ENCODE measurements at places on chromosomes 13 and 19.

DNA sequence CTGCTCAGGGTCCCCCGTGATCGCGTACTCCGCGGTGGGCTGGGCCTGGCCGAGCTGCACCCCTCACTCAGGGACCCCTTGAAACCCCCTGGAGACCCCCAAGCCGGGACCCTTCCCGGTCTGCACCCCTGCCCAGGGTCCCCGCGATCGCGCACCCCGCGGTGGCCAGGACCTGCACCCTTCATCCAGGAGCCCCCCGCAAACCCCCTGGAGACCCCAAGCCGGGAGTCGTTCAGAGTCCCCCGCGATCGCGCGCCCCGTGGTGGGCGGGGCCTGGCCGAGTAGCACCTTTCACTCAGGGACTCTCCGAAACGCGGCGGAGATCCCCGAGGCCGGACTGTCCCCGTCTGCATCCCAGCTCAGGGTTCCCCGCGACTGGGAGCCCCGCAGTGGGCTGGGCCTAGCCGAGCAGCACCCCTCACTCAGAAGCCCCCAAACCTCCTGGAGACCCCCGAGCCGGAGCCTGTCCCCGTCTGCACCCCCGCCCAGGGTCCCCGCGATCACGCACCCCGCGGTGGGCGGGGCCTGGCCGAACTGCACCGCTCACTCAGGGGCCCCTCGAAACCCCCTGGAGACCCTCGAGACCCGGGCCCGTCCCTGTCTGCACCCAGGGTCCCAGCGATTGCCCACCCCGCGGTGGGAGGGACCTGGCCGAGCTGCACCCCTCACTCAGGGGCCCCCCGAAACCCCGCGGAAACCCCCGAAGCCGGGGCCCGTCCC lies 748 bp downstream of the LMNB2 start:
- DNase-seq: no peak

GRCh38 chr13:90430127-90430526 lies 917.4 kb upstream of the MIR17HG start:
- DNase-seq: no peak

- DNase-seq: no peak
Measured at GRCh38 chr13:114142640-114143490, 10.4 kb upstream of the RASA3 start.

DNA sequence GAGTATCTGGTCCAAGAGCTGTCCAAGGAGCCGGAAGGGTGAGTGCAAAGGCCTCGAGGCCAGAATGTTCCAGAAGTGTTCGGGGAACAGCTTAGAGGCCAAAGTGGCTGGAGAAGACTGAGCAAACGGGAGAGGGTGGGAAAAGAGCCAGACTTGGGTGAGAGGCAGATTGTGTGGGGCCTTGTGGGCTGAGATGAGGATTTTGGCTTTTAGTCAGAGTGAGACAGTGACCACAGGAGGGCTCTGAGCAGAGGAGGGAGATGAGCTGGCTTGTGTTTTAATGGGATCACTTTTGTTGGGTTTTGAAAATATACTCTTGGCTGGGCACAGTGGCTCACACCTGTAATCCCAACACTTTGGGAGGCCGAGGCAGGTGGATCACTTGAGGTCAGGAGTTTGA lies 5.6 kb downstream of the NANOS2 start:
- DNase-seq: no peak

- no peak for DNase-seq
Measured at GRCh38 chr19:55379174-55379573, 2.5 kb downstream of the TMEM190 start.

GRCh38 chr19:18436671-18437490 lies 1.1 kb downstream of the ISYNA1 start:
- DNase-seq: no peak

DNA sequence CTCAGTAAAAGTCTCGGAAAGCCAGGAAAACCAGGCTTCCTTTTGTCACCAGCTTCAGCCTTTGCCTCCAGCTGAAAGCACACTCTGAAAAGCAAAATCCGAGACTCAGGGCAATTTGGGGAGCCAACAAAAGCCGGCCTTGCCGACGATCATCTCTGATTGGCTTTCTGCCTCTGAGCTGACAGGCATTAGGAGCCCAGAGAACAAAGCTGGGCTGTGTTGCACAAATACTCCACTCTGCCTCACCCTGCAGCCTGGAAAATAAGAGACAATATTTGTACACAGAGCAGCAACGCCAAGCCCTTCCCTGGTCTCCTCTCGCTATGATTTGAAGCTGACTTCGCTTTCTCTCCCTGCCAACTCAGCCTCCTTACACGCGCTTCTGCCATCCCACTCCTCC lies 46.9 kb downstream of the CACNA1A start:
- DNase-seq: no peak

- DNase-seq: no peak
Measured at GRCh38 chr13:34655554-34655953, 286.5 kb upstream of the NBEA start.

DNA sequence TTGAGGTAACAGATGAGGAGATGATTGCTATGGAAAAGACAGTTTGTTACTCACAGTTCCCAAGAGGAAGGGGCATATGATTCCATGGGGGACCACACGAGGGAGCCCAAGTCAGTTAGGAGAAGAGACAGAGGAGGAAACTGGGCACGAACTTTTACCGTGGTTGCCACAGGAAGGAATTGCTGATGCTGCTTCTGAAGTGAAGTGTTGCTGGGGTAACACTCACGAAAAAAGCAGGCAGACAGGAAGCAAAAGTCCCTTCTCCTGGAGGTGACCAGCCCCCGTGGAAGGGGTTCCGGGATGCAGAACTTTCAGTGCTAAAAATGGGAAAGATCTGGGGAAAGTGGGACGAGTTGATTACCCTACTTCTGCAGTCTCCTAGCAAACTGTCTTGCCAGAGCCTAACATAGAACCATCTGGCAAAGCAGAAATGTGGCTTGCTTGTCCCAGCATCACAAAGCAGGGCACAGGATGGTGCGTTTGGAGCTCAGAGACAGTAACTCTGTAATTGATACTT lies 35.4 kb upstream of the MAP3K10 start:
- peak; percentile 78 for DNase-seq

- DNase-seq: peak; percentile 80
Measured at GRCh38 chr13:114226699-114227323, 7.9 kb upstream of the CDC16 start.

- DNase-seq: peak; percentile 7
Measured at GRCh38 chr13:101875717-101876393, 423.4 kb downstream of the ITGBL1 start.

- DNase-seq: no peak
Measured at GRCh38 chr13:100211016-100211710, 122.3 kb downstream of the PCCA start.

DNA sequence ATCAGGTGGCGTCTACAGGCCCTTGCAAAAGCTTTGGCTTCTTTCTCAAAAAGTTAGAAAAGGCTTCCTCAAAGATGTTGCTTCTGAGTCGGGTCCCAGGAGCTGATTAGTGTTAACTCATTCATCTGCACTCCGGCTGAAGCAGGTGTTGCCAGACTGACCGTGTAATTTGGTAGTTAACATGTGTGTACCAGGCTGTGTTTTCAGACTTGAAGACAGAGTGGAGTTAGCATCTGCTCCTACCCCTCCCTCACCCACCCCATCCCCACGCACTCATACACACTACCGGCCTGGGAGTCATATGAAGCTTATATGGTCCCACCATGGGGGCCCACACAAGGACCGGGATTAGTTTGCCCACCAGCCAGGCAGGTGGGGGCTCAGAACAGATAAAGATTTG lies 111.5 kb downstream of the DNAJC15 start:
- DNase-seq: no peak

GRCh38 chr13:73061876-73062275 lies 3.1 kb downstream of the KLF5 start:
- no peak for DNase-seq

DNA sequence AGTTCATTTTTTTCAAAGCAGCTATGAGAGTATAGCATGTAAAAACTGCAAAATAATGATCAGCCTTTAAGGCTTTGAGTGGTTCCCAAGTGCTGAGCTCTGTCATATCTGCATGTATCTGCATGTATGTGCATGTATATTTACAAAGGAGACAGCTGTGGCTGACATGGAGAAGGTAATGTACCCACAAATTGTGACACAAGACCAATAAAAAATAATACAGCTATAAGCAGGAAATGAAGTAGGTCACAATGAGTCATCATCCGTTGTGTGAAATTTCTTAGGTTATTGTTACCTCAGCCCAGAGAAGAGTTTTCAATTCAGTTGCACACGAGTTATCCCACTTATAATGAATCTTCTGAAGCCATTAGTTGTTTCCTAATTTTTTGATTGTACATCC lies 60.9 kb upstream of the MED4 start:
- DNase-seq: peak; percentile 85

DNA sequence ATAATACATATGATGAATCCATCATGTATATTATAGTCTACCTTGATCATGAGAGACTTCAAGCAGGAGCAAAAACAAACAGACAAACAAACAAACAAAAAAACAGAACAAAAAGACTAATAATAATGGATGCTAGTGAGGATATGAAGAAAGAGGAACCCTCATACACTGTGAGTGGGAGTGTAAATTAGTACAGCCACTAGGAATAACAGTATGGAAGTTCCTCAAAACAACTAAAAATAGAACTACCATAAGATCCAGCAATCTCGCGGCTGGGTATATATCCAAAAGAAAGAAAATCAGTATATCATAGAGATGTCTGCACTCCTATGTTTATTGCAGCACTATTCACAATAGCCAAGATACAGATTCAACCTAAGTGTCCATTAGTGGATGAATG lies 7.0 kb upstream of the DLEU7 start:
- DNase-seq: no peak

DNA sequence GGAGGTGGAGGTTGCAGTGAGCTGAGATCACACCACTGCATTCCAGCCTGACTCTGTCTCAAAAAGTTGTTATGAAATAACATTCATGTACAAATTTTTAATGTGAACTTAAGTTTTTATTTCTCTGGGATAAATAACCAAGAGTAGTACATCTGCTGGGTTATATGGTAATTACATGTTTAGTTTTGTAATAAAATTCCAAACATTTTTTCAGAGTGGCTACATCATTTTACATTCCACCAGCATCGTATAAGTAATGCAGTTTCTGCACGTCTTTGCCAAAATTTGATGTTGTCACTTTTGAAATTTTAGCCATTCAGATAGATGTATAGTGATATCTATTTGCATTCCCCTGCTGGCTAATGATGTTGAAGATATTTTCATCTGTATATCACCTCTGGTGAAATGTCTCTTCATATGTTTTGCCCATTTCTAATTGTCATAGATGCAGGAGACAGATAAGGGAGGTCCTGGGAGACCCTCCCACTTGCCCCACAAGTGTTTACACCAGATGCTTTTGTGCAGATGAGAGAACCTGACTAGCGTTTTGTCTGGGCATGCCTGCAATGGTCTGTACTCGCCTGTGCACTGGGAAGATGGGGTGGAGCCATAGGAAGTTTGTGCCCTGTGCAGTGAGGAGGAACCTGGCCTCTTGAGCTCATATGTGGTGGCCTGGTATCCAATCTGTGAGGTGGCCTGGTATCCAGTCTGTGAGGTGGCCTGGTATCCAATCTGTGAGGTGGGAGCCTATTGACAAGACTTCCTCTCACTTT lies 12.7 kb upstream of the KBTBD6 start:
- no peak for DNase-seq

All from RKO (cell line).